ENCODE measurements at places on chromosomes 5 and 9.
A peak's percentile ranks its signal among the peaks of the same experiment; 100 is the strongest.

GRCh38 chr5:151675611-151676313, 11.0 kb downstream of the SPARC start:
- DNase-seq = no peak

DNA sequence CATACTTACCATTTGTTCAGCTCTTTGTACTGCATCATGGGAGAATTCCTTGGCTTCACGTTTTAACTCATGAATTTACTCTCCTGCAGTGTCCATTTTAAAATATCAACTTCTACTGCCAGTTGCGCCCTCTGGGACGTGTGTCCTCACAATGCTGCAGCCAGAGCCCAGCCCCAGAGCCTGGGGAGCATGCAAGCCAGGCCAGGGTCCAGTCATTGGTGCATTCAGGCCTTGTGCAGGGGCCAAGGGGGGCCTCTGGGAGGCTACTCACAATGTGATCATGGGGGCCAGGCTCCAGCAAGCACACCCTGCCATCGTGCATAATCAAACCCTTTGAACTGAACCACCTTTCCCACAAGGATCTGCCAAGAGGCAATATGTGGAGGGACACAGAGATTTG, 105.6 kb upstream of the CCDC112 start:
- no peak for DNase-seq

GRCh38 chr5:73007051-73007450, 51.2 kb downstream of the FCHO2 start:
- no peak for DNase-seq

- no peak for DNase-seq
Measured at GRCh38 chr5:156621719-156622118, 228.4 kb upstream of the PPP1R2B start.

DNA sequence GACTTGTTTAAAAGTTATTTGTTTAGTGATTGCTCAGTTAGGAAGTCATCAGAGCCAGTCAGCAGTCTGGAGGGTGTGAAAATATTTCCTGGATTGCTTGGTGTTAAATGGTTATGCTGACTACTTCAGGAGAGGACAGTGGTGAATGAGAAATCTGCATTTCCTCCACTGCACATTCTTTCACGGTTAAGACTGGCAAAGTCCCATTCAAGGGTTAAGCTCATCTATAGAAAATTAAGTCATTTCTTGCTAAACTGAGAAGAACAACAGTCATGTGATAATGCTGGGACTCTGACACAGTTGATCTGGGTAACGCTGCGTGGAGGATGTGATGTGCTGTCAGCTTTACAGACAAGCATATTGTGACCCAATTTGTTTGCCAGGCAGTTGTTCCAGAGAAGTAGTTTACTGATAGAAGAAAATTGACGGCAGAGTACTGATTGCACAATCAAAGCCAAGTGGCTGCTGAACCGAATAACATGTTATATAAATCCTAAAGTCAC, 80.4 kb downstream of the GRAMD2B start:
- peak; percentile 40 for DNase-seq

DNA sequence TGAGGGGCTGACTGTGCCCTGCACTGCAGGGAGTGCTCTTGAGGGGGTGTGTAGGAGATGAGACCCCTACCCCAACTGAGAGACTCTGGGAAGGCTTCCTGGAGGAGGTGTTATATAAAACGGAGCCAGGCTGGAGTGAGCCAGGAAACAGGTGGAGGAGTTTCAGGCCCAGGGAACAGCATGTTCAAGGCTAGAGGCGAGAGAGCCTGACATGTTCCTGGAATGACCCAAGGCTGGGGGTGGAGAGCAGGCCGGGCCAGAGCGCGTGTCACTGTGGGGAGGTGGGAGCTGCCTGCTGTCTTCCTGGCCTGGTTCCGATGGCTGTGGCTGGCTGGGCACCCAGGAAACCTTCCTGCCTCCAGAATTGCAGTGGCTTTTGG, 48.7 kb downstream of the RXRA start:
- DNase-seq = no peak

GRCh38 chr9:117435630-117436261, 20.9 kb upstream of the ASTN2 start:
- no peak for DNase-seq

DNA sequence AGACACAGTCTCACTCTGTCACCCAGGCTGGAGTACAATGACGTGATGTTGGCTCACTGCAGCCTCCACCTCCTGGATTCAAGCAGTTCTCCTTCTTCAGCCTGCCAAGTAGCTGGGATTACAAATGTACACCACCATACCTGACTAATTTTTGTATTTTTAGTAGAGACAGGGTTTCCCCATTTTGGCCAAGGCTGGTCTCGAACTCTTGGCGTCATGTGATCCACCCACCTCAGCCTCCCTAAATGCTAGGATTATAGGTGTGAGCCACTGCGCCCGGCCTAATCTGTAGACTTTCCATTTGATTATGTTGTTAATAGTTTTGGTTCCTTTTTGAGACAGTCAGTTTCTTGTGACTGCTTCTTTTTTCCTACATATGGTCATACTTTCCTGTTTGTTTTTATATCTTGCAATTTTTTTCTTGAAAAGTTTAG, 31.0 kb downstream of the MTREX start:
- no peak for DNase-seq

DNA sequence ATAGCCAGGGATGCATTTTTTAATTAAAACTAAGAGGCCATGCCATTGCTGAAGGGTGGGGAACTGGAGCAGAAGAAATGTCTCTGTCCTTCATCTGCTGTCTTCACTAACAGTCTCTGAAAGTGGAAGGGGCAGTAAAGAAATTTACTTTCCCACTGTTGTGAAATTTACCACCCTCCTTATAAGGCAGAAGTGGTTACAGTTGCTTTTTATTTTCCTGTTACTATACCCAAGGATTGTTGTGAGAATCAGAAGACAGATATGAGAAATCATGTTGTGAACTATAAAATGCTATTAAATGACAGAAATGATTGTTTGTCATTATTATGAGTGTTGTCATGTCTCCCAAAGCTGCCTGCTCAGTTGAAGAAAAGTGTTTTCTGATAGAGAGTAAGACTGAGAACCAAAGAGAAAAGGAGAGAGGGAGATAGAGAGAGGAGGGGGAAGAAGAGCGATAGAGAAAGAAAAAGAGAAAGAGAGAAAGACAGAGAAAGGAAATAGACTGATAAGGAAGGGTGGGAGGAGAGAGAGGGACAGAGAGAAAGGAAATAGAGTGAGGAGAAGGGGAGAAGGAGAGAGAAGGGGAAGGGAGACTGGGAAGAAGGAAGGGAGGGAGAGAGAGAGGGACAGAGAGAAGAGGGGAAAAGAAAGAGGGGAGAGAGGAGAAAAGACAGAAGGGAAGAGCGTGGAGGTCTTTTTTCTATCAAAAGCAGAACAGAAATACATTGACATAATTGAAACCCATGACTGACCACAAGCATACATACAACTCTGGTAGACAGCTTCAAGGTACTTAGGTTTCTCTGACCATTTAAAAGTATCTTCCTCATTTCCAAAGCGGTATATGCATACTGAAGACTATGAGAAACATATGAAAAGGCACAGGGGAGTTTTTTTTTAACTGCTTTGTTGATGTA, 22.5 kb downstream of the SEC61B start:
- DNase-seq = no peak

DNA sequence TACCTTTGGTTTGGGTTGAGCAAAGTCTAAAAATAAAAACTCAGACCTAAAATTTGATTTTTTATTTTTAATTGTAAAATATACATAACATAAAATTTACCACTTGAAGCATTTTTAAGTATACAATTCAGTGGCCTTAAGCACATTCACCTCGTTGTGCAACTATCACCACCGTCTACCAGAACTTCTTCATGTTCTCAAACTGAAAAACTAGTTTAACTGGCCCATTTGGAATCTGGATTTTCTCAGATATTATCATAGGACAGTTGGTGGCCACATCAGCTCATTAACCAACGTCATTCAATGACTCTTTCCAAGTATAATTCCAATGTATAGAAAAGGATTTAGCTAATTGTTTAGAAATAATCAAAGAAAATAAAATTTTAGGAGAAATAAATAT, 319.3 kb downstream of the TLE1 start:
- no peak for DNase-seq

DNA sequence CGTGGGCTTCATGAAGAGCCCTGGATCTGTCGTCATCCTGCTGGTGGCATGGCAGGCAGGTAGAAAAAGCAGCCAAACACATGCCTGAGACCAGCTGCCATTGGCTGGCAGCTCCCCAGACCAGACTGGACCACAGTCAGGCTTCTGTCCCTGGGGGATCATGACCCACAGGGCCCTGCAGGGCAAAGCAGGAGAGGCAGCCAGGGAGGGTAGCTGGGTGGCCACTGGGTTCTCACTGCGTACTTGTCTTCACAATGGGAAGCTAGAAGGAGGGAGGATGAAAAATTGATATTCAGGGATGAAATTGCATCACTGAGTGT, 67.8 kb upstream of the GARNL3 start:
- DNase-seq = no peak

- DNase-seq = no peak
Measured at GRCh38 chr5:60352992-60353599, 346.9 kb downstream of the DEPDC1B start.

DNA sequence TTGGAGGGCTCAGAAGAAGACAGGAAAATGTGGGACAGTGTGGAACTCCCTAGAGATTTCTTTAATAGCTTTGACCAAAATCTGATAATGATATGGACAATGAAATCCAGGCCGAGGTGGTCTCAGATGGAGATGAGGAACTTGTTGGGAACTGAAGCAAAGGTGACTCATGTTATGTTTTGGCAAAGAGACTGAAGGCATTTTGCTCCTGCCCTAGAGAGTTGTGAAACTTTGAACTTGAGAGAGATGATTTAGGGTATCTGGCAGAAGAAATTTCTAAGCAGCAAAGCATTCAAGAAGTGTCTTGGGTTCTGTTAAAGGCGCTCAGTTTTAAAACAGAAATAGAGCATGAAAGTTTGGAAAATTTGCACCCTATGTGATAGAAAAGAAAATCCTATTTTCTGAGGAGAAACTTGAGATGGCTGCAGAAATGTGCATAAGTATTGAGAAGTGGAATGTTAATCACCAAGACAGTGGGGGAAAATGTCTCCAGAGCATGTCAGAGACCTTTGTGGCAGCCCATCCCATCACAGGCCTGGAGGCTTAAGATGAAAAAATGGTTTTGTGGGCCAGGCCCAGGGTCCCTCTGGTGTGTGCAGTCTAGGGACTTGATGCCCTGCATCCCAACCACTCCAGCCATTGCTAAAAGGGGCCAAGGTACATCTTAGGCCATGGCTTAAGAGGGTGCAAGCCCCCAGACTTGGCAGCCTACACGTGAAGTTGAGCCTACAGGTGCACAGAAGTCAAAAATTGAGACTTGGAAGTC, 463.7 kb upstream of the TLE4 start:
- DNase-seq = no peak

DNA sequence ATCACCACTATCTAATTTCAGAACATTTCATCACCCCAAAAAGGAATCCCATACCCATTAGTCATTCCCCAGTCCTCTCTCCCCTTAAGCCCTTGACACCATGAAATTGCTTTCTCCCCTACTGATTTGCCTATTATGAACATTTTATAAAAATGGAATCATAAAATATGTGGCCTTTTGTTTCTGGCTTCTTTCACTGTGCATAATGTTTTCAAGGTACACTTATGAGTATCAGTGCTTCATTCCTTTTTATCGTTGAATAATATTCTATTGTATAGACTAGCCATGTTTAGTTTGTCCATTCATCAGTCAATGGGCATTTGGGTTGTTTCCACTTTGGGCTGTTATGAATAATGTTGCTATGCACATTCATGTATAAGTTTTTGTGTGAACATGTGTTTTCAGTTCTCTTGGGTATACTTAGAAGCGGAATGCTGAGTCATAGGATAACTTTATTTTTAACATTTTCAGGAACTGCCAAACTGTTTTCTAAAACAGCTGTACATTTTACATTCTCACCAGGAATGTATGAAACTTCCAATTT, 40.4 kb upstream of the FGF1 start:
- DNase-seq = no peak

GRCh38 chr5:94575196-94575595, 43.2 kb downstream of the KIAA0825 start:
- DNase-seq = no peak

DNA sequence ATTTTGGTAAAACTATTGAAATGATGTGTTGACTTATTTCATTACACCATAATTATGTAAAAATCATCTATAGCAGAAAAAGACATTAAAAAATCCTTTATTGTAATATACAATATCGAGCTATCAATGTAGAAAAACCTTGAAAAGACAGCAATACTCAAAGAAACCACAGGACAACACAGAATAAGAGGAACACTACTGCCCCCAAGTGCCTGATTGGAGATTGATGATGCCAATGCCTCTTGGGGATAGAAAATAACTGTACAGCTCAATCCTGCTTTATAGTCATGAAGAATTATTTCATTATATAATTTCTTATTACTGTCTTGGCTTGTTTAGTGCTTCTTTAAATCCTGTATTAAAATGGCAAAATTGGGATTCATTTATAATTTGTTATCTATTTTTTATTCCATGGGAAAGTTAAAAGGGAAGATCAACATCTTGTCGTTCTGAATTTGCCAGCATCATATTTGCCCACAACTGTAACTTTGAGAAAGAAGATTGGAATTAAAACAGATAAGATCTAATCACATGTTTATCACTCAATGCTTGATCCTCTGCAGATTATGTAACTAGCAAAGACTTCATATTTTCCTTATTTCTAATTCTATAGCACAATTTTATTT, 337.5 kb downstream of the CDH9 start:
- no peak for DNase-seq

- DNase-seq = no peak
Measured at GRCh38 chr9:130138171-130138653, 34.0 kb upstream of the NCS1 start.

- DNase-seq = no peak
Measured at GRCh38 chr5:35438786-35439185, 178.9 kb upstream of the SPEF2 start.

DNA sequence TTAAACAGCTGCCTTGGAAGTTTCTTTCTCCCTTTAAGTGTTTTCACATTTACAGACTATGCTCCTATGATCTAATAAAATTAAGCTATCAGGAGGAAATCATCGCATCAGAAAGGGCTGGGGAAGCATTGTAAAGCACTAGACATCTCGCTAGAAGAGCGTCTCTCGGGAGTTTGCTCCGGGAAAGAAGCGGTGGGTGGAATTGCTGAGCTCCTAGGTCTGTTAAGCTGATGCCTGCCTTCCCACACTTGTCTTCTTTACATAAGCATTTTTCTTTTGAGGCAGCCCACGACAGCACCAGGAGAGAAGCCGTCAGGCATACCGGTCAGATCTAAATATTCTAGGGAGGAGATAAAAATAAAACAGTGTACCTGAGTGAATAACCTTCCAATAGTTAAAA, 541.7 kb upstream of the TUSC1 start:
- DNase-seq = no peak

DNA sequence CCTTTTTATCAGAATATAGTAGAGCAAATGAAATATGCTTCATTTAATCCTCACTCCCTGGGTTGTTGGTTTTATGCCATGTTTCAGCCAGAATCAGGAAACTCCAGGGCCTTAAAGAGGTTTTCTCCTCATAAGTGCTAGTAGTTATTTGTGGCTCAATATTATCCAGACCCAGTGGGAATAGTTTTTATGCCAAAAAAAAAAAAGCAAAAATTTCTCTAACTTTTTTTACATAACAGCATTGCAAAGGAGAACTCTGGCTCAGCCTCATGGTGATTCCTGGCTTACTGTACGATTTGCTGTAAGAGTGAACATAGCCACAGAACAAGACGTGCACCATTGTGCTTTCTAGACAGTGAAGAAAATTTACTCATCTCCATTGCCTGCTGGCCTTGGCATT, 232.5 kb downstream of the PJA2 start:
- DNase-seq = no peak

GRCh38 chr5:158644301-158644700, 455.4 kb downstream of the EBF1 start:
- no peak for DNase-seq

All from CD4-positive, alpha-beta T cell (primary cell).